ENCODE measurements at places on chromosomes 3 and 15.

DNA sequence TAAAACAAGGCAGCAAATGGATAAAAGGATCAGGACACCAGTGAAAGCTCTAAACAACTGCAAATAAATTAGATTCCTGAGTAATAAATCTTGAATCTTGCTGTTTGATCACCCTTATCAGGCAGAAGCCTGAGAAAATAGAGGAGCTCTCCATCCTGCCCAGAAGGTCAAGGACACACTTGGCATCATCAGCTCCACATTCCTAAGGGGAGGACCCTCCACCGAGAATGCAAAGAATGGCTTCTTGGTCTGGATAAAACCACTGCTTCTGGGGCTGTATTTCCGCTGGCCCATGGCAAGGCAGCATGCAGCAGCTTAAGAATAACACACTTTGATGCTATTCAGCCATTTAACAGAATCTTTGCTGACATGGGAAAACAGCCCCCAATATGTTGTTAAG lies 108.9 kb upstream of the TSC22D2 start:
- no peak for DNase-seq

DNA sequence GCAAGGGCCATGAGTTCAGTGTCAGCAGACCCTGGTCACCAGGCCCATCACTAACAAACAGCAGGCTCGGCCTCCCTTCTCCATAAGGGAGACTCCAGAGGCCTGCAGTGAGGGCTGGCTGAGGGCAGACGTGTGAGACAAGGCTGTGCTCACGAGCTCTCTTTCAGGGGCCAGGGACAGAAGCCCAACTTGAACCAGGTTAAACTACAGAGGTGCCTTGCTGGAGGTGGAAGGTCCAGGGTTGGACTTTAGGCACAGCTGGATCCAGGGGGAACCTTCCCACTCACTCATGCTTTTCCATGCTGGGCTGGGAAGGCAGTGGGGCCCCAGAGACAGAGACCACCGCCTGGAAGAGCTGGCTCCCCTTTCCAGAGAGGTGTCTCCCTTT lies 19.0 kb downstream of the CFAP100 start:
- no peak for DNase-seq

DNA sequence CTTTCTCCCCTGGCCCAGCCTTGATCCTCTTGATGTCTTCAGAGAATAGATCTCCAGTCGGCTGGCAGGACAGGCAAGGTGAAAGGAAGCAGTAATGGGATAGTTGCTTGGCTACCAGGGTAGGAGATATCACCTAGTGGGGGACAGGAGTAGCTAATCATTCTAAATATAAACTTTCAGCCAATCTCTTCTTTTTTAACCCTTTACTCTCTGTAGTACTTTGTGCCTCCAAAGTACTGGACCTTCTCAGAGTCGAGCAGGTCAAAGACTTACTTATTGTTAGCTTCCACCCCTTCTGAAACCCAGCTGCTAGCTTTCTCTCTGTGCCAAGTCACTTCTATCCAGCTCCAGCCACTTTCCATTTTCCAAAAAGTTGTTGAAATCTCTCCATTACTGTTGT lies 43.4 kb upstream of the FILIP1L start:
- DNase-seq = no peak

DNA sequence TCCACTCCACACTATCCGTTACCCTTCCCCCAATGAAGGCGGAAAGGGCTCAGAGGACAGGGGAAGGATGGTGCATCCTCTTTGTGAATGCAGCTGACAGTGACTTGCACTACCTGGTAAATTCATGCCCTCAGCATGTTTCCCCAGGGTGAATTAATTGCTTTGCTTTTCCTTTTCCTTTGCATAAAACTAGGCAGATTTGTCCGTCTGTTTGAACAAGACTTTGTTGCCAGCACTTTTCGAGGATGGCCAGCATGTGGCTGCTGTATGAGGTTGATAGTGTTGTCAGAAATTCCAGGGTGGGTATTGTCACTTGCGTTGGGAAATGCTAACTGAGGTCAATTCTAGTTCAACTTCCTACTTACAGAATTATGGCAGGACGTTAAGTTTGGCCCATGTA lies 79.0 kb upstream of the RARB start:
- DNase-seq = no peak

GRCh38 chr3:189789432-189789831 lies 158.2 kb downstream of the TP63 start:
- no peak for DNase-seq

GRCh38 chr3:195183071-195183776 lies 87.7 kb downstream of the XXYLT1 start:
- no peak for DNase-seq

- no peak for DNase-seq
Observed at GRCh38 chr15:89964232-89964954, 36.7 kb upstream of the ZNF710 start.

DNA sequence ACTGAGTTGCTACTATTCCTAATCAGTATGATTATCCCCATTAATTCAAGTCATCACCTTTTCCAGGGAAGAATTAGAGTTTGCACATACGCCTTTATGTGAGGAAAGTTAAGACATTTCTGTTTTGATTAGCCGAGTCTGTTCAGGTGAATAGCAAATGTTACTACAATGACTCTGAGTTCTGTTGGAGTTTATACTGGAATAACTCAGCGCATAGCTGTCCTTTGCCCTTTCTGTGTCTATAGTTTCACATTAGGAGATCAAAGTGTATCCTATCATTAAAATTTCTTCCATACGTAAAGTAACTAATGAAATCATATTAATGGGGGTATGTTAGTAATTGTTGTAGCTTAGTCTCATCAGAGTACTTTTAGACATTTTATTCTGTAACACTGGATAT lies 4.9 kb downstream of the RAB8B start:
- DNase-seq = no peak

DNA sequence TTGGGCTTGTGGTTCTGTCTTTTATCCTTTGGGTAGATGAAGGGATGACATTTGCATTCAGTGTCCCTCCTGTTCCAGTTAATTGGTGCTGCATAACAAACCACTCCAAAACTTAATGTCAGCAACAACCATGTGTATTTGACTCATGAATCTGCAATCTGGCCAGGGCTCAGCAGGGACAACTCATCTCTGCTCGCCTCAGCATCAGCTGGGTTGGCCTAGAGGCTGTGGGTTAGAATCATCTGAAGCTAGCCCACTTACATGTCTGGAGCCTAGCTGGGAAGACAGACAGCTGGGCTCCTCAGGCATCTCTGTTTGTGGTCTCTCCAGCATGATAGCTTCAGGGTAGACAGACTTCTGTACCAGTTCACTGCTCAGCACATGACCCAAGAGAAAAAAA lies 92.0 kb downstream of the TMEM108 start:
- DNase-seq = no peak

GRCh38 chr15:62889141-62889661 lies 153.3 kb upstream of the TPM1 start:
- no peak for DNase-seq

DNA sequence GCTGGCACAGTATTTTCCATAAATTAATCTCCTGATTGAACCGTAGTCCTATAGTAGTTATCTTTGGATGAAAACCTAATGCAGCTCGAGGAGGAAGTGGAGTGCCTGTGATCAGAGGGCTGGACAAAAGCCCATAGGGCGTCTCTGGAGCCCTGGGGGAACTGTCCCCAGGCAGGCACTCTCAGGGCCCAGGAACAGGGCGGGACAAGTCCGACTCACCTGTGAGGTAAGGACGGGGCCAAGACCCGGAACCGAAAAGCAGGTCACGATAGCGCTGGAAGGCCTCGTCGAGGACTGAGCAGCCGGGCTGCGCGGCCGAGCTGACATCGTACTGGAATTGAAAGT lies 341 bp downstream of the HEXA start:
- no peak for DNase-seq

Data from activated naive CD4-positive, alpha-beta T cell treated with anti-CD3 and anti-CD28 coated beads, Interleukin-2, amount 50 U/mL, for 72 hours (primary cell).